ENCODE measurements at places on chromosomes 2 and 18.

GRCh38 chr2:8860239-8860638 is 22.8 kb upstream of the KIDINS220 start:
- DNase-seq: peak; percentile 50

DNA sequence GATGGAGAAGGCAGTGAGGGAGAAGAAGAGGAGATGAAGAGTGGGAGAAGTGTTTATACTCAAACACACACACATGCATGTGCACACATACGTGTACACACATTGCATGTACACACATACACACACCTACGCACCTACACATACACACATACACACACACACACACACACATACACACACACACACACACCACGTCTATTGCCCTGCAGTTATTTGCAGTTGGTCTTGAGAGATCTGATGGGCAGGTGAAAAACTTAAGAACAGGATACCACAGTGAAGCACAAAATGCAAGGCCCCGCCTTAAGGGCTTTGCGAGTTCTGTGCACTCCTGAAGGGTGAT is 190.2 kb downstream of the MYCN start:
- no peak for DNase-seq

- no peak for DNase-seq
These were observed 136.7 kb downstream of the BCL2 start for GRCh38 chr18:63182861-63183260.

DNA sequence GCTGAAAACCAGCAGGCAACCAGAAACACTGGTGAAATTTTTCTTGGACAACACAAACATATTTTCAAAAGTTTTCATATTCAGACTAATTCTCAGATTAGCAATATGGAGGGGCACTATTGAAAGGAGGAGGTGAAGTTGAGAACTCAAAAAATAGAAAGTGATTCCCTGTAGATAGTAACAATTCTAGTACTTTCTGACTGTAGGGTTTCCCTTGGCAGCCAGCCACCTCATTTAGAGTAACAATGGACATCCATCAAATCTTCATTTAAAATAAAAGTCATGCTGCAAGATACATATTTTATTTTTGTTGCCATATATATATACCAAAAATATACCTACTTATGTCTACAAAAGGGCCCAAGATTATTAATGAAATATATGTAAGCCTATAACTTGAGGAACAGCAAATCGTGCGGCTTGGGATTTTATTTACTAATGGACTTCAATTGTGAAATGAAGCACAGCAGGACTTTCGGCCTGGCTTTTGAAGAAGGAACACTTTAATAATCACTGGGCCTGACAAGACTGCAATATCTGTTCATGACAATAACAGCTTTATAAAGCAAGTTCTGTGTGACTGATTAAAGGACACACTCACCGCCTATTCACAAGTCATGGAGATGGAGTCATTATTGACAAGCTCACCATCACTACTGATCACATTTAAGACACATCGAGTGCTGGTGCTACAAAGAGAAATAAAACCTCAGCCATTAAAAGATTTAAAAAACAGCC is 6.8 kb upstream of the NR4A2 start:
- DNase-seq: no peak

DNA sequence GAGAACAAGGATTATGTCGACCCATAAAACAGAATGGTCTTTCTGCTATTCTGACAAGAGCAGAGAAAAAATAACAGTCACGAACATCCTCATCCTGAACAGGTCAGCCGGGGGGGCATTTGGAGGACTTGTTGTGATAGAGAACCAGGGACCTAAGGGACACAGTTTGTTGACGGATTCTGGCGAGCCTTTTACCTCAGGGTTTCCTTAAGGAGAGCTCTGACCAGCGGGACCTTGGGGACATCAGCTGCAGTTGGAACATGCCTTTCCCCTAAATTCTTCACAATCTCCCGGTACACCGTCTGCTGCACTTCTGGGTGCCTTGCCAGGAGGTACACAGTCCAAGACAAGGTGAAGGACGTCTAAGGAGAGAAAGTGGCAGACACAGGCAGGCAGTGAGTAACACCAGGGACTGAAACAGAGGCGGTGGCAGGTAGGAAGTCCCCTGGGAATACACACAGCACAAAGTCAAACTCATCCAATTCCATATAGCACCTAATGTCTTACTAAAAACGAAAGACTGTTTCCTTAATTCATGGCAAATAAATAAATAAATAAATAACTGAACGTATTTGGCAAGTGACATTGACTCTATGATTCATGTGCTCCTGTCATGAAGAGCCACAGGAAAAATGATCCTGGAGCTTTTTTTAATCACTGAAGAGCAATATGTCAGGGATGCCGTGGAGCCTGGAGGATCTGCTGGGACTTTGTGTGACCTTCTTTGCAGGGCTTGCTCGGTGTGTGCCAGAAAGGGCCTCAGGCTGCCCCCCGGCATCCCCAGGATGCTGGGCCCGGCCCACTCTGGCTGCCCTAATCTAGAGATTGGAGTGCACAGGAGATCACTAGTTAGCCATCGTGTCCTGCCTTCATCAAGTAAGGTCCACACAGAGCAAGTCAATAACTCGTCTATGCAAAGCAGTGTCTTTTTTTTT is 24.7 kb downstream of the CYP27C1 start:
- DNase-seq: no peak

DNA sequence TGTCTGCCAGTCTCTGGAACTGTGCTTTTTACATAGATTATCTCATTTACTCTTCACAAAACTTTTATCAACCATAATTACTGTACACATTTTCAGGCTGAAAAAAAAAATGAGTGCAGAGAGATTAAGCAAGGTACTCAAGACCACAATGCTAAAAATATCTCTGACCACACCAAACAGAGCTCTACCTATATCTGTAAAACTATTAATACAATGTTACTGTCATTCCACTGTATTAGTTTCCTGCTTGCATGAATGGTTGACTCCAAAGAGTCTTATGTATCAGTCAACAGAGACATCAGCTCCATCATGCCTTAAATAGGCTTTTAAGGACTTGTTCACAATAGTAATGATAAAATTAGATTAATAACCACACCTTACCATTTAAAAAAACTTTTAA is 134.7 kb upstream of the CCDC150 start:
- no peak for DNase-seq

DNA sequence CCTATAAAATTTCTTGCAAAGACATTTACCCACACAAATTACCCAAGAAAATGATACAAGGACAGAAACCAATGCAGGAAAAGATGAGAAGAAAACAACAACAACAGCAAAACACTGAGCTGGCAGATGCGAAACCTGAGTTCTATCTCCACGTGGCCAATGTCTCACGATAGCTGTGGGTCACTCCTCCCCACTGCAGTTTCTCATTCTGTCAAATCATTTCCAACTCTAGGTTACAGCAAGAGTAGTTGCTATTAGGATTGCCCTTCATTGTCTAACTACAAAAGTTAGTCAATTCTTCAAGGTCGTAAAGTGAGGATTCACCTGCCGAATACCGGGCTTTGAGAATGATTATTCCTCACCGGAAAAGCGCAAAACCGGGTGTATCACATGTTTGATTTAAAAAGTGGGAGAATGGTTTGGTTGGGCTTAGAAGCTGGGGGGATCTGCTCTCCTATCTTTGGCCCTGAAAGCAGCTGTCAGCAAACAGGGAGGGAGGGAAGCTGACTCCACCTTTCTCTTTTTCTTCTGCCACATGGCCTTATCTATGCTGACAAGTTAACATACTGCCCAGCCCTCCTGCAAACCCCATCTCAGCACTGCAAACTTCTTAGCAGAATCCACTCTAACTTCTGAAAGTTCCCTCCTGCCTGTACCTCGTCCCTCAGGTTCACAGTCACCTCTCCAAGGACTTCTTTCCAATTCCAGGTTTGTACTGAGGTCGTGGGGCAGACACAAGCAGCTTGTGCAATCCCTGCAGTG is 473.0 kb downstream of the SOX11 start:
- DNase-seq: no peak

Data from iris pigment epithelial cell (primary cell).